ENCODE measurements at places on chromosomes 6 and 20. TPM values are rescaled to one million over a fixed set of nuclear protein-coding genes. Genes with fewer than 3 reads are reported as not detected.

Gene KIAA0408
- total RNA-seq, result 1.5 TPM

Gene HLA-DRA
- 145 TPM for total RNA-seq

Gene DACT2
- 28.1 TPM for total RNA-seq

Gene SLC17A9
- total RNA-seq, result 3.5 TPM

Gene TMEM170B
- 5.7 TPM for total RNA-seq

Gene NOTCH4
- 18.2 TPM for total RNA-seq

Gene TMEM242
- total RNA-seq, result 8.5 TPM

Gene PROKR2
- not detected for total RNA-seq

Gene TRIM40
- not detected for total RNA-seq

Gene DSE
- total RNA-seq, result 36.5 TPM

Gene OXT
- 9.8 TPM for total RNA-seq

Gene RNF8
- total RNA-seq, result 42.4 TPM

Gene BAG2
- 6.8 TPM for total RNA-seq

Gene COQ3
- 6.8 TPM for total RNA-seq

Gene SOBP
- 15.8 TPM for total RNA-seq

Gene EYS
- 0.18 TPM for total RNA-seq

Gene HEY2
- 5.3 TPM for total RNA-seq

Gene MOG
- total RNA-seq, result not detected

Gene ZNFX1
- total RNA-seq, result 25.6 TPM

Gene POLR1H
- total RNA-seq, result 31.9 TPM

Gene PIGU
- 26.4 TPM for total RNA-seq

Gene GPLD1
- total RNA-seq, result 3.1 TPM

Gene MCCD1
- not detected for total RNA-seq

Gene FERMT1
- total RNA-seq, result 14.0 TPM

Gene ZSCAN23
- 5.3 TPM for total RNA-seq

Gene PI3
- total RNA-seq, result not detected

Gene RIN2
- total RNA-seq, result 77.9 TPM

Gene GJA1
- 97.2 TPM for total RNA-seq

Gene SUMO4
- total RNA-seq, result 2.0 TPM

Gene UNC5CL
- 0.46 TPM for total RNA-seq

Gene FILIP1
- 2.1 TPM for total RNA-seq

Gene COX4I2
- total RNA-seq, result 0.41 TPM

Gene LAMA5
- total RNA-seq, result 170 TPM

Gene KCNB1
- total RNA-seq, result 2.8 TPM

Gene CALHM5
- total RNA-seq, result 1.8 TPM

All from prostate gland (tissue), 2 donors.